A549 treated with dexamethasone at 1 μM for 4 hours (cell line): ENCODE measurements at places on chromosomes 12 and 14. TPM values are rescaled to one million over a fixed set of nuclear protein-coding genes. Genes with fewer than 3 reads are reported as not detected.

CDKN1B gene
- total RNA-seq: 13.6 to 16.2 TPM (median 14.2 TPM) in 5 replicates

RNASE7 gene
- not detected in 5 replicates for total RNA-seq

SCN8A gene
- total RNA-seq: 1.0 to 1.8 TPM (median 1.6 TPM) in 5 replicates

ACOT6 gene
- not detected in 5 replicates for total RNA-seq

NFATC4 gene
- total RNA-seq: 0.09 to 0.28 TPM (median 0.15 TPM) in 5 replicates

ADCK1 gene
- 4.4 to 6.5 TPM (median 5.6 TPM) in 5 replicates for total RNA-seq
